ENCODE measurements at places on chromosomes 4 and X.

GRCh38 chrX:47596256-47596655, 14.0 kb downstream of the TIMP1 start:
- no peak for DNase-seq

GRCh38 chr4:34181891-34182290, 2062.4 kb downstream of the ARAP2 start:
- DNase-seq = no peak

GRCh38 chr4:157702831-157703230, 470.0 kb downstream of the GASK1B start:
- no peak for DNase-seq

DNA sequence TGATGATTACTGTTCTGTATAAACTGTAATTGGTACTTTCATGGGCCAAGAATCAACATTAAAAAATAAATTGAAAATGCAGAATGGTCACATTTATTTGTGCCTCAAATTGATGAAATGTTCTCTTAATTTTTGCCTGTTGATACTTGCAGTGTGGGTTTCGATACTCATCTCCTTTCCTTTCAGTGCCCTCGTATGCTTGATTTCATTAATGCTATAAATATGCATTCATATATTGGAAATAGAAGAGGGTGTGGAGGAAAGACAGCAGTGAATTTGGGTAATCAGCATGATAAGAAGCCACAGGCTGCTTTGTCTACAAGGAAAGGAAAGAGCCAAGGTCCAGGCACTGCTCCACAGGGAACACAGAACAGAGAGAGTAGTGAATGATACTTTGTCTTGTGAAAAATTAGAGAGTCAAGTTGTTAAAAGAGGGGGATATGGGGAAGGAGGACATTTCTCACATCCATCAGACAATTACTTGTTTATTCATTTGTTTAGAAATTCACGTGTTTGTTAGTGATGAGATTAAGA, 1.0 kb upstream of the DDX60 start:
- DNase-seq = no peak

DNA sequence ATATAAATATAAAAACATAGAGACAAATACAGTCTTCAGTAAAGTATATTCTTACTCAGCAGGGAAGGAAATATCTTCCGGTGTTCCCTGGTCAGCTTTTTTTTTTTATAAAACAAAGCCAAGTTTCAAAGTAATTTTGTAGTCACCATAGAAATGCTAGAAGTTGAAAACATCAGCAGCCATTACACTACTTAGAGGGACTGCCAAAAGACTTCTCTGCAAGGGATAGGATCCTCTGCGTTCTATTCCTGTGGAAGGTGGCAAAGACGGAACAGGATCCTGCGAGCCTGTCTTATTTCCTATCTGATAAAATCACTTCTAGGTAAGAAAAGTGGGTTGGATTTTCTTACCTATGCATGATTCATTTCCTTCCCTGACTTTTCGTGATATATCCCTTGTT, 19.4 kb downstream of the CLDN22 start:
- DNase-seq = no peak

- no peak for DNase-seq
Observed at GRCh38 chr4:124199755-124200154, 512.8 kb downstream of the ANKRD50 start.

GRCh38 chr4:1058997-1059665, 47.7 kb downstream of the FGFRL1 start:
- no peak for DNase-seq

DNA sequence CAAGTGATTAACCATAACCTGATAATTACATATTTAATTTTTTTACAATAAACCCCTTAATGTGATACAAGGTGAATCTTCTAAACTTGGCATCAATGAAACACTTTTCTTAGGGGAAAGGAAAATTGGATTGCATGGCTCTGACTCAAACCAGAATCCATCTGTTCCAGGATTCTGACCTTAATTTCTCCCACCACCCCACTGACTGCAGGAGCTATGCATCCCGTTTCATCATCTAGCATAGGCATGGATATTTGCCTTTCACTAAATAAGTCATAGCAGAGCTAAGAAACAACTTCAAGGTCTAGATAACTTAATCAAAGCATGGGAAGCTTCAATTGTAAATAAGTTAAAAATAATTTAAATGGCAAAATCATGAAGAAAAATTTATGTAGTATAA, 156.3 kb downstream of the BTC start:
- no peak for DNase-seq

DNA sequence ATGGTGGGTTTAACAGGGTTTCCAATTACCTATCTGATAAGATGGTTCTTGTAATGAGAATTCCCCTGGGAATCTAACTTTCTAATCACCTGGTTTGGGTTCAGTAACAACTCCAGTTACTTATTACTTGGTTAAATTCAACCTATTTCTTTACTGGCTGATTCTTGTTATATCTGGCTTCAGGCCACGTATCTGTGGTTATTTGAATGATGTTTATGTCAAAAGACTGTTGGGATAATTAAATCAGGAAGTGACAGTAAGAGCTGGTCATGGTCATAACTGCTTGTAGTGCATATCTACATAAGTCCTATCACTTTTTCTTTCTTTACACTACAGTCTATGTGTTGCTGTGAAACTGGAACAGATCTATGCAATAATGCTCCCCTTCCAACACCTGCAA, 108.1 kb downstream of the MID1 start:
- no peak for DNase-seq

DNA sequence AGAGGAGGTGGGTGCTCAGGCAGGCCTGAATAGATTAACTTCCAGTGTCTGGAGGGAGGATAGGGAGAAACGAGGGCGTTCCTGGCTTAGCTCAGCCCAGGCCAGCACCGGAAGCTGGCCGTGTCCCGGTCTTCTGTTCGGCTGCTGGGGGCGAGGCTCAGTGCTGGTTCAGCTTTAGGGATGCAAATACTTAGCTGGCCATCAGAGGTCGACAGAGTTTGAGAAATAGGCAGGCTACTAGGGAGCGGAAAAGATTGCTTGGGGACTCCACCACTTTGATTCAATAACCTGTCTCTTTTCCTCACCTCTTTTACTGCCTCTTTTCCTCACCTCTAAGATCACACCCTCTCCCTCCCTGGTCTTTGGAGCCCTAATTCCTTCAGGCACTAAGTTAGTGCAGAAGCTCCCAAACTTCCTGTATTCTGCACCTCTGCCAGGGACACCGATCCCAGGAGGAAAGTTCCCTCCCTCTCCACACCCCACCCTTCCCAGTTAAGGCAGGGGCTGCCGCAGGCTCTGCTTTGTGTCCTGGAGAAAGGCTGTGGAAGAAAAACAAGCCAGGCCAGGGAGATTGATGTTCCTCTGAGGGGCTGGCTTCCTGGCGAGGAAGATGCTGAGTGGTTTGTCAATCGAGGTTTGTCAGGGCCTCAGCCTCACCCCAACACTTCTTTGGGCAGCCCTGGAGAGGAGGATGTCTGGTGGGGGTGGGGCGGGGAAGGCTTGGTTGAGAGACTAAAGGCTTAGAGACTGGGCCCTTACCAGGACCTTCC, 6.0 kb upstream of the EFNB1 start:
- DNase-seq = no peak

- DNase-seq = no peak
Observed at GRCh38 chr4:171629182-171629581, 184.0 kb upstream of the GALNTL6 start.

GRCh38 chrX:44152852-44153251, 179.7 kb upstream of the NDP start:
- DNase-seq = peak; percentile 15

DNA sequence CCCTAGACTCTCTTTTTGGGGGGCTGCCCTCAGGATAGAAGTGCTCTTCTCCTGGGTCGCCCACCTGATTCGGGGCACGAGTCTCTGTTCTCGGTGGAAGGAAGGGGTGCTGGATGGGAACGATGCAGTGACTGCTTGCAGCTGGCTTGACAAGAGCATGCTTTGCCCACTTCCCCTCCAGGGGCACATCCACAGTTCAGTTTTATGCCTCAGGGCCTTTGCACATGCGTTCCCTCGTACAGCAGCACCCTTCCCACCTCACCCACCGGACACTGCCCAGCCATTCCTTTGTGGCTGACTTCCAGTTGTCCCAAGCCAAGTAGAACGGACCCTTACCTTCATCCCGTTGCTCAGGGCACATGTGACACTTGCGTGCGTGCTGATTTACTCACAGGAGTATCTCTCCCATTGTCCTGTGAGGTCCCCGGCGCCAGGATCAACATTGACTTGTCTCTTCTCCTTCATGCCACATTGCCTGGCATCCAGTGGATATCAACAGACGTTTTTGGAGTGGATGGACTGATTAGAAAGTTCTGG, 60.0 kb downstream of the C4orf50 start:
- DNase-seq = no peak

GRCh38 chrX:38664285-38664684, 102.9 kb downstream of the TSPAN7 start:
- no peak for DNase-seq

DNA sequence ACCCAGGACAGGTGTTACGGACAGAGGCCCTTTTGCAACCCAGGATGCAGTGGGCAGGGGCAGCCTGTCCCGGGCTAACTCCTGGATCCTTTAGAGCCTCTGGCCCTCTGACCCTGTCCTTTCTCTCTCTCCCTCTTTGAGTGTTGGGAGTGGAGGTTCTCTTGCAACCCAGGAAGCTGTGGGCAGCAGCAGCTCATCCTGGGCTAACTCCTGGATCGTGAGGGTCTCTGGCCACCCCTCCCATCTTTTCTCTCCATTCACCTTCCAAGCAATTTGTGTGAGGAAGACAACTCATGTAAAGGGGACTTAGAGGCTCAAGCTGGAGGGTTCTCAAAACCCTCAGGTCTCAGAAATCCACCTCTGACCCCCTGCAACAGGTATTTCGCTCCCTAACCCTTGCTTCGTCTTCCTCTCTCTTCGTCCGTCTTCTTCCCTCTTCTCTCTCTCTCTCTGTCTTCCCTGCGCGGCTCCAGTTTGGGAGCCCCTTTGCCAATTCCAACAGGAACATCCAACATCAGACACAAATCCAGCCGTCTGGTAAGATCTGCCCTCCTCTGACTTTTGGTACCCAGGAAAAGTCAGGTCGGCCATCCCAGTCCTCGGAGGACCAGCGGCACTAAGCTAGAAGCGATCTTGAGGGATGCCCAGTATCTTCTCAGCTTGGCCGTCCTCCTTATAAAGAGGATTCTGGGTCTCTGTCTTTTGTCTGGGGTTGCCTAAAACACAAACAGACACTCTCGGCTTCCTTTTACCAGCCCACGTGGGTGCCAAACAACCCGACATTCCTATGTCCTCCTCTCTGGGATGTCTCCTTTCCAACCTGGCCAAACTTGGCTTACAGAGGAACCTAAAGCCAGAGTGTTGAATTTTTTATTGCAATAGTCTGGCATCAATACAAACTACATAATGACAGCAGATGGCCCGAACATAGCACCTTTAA, 7.9 kb downstream of the ASMTL start:
- DNase-seq = no peak

GRCh38 chrX:110321670-110322069, 3.8 kb upstream of the AMMECR1 start:
- DNase-seq = no peak

GRCh38 chr4:152087335-152087734, 326.5 kb upstream of the GATB start:
- DNase-seq = no peak

- DNase-seq = no peak
Observed at GRCh38 chr4:29805245-29805644, 914.9 kb upstream of the PCDH7 start.

DNA sequence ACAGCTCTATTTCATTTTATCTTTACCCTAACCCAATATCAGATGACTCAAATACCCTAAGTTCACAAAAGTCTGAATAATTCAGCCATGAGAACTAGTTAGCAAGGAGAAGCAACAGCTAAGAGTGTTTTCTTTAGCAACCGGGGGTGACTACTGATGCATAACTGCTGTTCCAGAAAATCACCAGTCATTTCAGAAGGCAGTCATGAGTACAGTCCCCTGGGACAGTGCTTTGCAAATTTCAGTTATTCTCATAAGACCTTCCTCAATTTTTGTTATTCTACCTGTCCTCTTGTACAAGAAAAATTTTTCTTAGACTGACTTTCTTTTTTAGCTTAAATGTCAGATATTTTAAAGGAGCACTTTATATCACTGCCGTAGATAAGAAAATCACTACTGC, 16.4 kb downstream of the BANK1 start:
- peak; percentile 5 for DNase-seq

GRCh38 chr4:14841801-14842768, 160.2 kb upstream of the CPEB2 start:
- no peak for DNase-seq

DNA sequence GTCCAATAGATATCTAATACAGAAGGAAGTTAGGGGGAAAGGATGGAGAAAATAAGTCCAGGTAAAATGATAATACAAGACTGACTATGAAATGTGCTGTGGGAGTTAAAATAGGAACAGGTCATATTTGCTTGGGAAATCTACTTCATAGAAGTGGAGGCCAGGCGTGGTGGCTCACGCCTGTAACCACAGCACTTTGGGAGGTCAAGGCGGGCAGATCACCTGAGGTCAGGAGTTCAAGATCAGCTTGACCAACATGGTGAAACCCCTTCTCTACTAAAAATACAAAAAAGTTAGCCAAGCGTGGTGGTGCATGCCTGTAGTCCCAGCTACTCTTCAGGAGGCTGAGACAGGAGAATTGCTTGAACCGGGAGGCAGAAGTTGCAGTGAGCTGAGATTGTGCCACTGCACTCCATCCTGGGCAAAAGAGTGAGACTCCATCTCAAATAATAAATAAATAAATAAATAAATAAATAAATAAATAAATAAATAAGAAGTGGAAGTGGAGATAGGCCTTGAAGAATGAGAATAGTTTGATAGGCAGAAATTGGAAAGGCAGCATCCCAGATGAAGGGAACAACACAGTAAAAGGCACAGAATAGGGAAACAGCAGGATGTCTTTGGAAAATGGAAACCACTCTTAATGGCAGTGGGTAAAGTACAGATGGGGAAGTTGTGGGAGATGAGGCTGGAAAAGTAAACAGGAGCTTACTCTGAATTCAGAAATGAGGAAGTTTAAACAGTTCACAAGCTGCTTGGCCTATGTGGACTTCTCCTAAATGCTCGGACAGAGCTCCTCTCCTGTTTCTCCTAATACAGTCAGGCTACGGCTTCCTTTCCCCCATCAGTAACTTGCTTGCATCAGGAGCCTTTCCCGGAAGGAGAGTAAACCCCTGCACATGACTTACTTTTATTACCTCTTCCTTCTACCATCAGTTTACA, 15.1 kb upstream of the GK start:
- no peak for DNase-seq

- no peak for DNase-seq
Observed at GRCh38 chrX:110251526-110251925, 66.4 kb downstream of the AMMECR1 start.

GRCh38 chr4:125482822-125483221, 168.1 kb downstream of the FAT4 start:
- no peak for DNase-seq

All from HL-60 (cell line).